ENCODE measurements at places on chromosomes 3 and 15.
A peak's percentile ranks its signal among the peaks of the same experiment; 100 is the strongest.

DNA sequence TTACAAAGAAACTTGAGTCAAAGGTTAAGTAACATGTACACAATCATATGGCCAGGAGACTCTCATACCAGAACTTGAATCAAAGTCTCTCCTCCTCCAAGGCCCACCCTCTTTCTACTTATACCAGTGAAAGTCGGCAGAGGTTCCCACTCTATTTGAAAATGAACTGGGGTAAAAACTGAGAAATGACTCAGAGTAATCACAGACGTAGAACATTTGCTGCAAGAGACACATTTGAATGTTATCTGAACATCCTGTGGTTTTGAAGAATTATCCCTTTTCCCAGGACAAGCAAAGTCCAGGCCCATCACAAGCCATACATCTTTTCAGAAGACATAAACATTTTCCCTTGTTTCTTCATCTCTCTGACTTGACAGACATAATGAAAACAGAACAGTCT lies 55.8 kb downstream of the SHOX2 start:
- DNase-seq: no peak

DNA sequence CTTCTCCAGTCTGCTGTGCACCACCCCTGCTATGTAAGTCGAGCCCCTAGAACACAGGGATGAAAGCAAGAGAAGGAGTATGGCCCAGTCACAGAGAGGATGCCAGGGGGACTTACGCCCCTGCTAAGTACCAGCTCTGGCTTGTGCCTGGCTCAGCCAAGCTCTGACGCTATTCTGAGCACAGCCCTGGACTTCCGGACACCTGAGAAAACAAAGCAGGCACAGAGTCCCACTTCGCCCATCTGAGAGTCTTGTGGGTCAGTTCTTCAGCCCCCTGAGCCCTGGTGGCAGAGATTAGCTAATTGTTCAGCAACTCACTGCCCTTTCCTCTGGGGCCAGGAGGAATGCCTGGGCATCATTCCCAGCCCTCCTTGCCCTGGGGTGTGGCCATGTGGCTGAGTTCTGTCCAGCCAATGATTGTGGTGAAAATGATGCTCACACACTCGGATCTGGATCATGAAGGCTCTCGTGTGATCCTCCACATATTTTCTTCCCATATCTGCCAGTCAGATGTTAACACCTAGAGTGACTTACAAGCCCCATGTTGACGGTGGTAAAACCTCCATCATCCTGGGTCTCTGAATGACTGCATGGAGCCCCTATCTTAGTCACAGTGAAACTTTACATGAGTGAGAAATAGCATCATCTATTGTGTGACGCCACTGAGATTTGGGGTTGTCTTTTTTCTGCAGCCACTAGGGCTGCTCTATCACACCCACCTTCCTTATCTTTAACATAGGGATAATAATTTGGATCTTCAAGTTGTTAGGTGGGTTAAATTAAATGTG lies 105.7 kb downstream of the TPRA1 start:
- DNase-seq: no peak

DNA sequence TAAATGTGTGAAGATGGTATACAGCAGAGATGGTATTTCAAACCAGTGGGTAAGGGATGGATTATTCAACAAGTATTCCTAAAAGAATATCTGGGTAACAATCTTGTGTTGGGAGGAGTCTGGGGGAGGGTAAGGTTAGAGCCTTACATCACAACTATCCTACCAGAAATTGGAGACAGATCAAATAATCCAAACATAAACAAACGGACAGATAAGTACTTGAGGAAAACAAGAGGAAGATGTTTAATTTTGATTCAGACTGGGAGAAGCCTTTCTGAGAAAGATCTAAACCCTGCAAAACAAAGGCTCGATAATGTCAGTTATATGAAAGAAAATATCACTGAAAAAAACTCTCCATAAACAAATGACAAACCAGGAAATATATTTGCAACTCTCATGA lies 77.9 kb downstream of the SLC9A9 start:
- no peak for DNase-seq

DNA sequence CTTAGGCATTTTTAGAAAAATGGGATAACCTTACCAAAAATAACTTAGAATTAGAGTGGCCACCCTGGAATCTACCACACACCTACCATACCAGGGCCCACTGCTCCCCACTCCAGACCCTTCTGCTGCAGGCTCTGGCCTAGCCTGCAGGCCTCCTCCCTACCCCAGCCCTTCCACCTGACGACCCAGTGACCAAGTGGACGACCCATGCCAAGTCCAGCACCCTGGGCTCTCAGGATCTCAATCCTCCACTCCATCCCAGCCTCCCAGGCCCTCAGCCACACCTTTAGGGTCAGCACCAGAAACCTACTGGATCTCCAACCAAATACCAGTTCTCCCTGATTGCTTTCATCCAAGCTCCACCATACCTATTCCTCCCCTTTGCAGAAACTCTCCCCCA lies 145.8 kb downstream of the TPRA1 start:
- no peak for DNase-seq

- DNase-seq: no peak
Measured at GRCh38 chr15:77507911-77508310, 87.2 kb downstream of the HMG20A start.

DNA sequence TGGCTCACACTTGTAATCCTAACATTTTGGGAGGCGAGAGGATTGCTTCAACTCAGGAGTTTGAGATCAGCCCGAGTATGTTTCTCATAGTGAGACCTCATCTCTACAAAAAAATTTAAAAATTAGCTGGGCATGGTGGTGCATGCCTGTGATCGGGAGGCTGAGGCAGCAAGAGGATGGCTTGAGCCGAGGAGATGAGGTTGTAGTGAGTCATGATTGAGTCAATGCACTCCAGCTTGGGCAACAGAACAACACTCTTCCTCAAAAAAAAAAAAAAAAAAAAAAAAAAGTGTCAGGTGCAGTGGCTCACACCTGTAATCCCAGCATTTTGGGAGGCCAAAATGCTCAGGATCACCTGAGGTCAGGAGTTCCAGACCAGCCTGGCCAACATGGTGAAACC lies 2.4 kb downstream of the RPL39L start:
- no peak for DNase-seq

- no peak for DNase-seq
Measured at GRCh38 chr3:145903472-145904013, 257.4 kb downstream of the PLOD2 start.

DNA sequence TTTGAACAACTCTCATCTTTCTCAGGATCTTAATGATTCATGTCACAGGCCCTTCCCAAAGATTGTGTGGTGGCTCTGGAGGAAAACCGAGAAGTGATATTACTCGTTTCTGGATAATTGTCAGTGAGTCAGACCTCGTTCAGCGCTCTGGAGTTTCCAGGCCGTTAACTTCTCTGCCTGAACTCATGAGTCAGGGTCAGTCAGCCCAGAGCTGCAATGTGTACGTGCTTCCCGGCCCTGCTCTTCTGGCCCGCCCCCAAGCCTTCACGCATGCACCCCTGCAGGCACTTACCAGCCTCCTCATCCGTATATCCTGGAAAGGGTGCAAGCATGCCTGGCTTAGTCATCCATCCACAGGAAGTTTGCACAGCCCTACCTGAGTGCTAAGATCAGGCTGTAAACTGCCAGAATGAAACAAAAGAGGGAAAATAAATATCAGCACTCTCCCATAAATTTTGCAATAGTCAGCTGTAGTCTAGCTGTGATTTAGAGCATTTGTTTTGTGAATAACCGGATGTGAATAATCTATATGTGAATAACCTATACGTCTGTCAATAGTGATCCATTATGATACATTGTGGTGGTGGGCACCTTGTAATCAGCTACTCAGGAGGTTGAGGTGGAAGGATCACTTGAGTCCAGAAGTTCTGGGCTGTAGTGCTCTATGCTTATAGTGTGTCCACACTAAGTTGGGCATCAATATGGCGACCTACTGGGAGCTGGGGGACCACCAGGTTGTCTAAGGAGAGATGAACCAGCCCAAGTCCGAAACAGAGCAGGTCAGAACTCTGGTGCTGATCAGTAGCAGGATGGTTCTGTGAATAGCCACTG lies 35.3 kb upstream of the SEMA4B start:
- DNase-seq: no peak

DNA sequence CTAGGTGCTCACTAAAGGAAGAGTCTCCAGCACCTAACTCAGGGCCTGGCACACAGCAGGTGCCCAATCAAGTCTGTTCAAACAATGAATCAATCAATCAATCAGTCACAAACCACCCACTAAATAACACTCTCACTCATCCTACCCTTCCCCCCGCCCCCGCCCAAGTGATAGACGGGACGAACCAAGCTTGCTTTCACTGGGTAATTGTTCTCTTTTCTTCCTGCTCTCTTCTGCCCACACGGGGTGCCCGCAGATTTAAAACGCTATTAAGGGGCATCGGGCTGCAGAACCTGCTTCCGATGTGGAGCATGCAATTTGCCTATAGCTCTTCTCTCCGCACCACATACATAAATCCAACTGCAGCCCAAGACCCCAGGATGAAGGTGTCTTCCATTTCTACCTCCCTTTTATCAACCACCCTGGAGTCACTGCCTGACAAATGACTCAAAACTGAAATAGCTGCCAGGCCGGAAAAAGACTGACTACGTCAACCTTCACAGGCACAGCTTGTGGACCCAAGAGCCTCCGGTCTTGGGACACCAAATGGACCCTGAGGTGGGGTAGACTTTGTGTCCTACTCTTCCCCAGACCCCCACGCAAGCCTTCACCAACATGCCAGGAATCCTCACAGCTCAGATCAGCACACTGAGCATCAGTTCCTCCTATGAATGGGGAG lies 1.7 kb downstream of the KLHL25 start:
- no peak for DNase-seq

DNA sequence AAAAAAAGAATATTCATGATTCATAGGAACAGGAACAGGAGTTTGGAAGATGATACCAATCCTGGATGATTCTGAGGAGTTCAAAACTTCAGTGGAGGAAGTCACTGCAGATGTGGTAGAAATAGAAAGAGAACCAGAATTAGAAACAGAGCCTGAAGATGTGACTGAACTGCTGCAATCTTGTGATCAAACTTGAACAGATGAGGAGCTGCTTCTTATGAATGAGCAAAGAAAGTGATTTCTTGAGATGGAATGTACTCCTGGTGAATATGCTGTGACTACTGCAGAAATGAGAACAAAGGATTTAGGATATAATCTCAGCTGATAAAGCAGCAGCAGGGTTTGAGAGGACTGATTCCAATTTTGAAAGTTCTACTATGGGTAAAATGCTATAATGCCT lies 72.7 kb downstream of the GSK3B start:
- no peak for DNase-seq

DNA sequence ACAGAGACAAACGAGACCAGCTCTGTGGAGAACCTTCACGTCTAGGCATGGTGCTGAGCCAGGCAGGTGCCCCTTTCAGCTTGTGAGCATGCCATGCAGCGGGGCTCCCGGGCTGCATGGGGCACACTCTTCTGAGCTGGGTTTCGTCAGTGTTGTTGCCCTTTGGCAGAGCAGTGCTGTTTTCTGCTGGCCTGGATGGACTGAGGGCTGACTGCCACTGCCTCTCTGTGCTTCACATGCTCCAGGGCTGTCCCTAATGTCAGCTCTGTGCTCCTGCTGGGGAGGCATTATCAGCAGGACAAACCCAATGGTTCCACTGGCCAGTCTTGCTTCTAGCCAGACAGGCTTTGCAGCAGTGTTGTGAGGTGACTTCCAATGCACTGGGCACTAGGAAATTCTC lies 9.5 kb downstream of the GASK1A start:
- DNase-seq: no peak

- no peak for DNase-seq
Measured at GRCh38 chr15:67048281-67049279, 16.8 kb upstream of the SMAD3 start.

DNA sequence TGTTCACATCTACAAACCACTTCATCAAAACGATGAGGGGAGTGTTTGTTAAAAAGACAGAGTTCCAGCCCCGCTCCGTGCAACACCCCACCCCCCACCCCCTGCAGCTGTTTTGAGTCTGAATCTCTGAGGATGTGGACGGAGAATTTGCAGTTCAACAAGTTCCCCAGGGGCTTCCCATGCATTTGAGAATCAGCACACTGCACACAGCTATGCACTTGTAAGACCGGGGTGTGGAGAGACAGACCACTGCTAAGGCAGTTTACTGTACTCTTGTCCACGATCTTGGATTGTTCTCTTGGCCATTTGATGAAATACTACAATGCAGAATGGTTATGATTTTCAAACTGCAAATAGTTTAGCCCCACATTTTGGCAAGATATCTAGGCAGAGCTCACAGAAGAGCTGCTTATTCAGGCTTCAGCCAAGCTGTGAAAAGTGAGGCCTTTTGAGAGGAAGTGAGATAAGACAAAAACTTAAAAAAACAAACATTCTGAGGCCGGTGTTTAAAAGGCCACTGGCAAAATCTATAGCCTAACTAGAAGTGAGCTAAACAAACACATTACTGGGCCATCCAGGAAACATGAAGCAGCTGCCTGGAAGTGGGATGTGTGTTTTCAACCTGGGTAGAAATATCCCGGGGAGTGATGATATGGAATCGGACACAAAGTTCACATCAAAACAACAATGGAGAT lies 308.2 kb upstream of the ADAMTS9 start:
- no peak for DNase-seq

- DNase-seq: no peak
Measured at GRCh38 chr15:67781061-67781460, 44.2 kb upstream of the SKOR1 start.

- DNase-seq: no peak
Measured at GRCh38 chr15:88981244-88982215, 68.4 kb upstream of the MFGE8 start.

DNA sequence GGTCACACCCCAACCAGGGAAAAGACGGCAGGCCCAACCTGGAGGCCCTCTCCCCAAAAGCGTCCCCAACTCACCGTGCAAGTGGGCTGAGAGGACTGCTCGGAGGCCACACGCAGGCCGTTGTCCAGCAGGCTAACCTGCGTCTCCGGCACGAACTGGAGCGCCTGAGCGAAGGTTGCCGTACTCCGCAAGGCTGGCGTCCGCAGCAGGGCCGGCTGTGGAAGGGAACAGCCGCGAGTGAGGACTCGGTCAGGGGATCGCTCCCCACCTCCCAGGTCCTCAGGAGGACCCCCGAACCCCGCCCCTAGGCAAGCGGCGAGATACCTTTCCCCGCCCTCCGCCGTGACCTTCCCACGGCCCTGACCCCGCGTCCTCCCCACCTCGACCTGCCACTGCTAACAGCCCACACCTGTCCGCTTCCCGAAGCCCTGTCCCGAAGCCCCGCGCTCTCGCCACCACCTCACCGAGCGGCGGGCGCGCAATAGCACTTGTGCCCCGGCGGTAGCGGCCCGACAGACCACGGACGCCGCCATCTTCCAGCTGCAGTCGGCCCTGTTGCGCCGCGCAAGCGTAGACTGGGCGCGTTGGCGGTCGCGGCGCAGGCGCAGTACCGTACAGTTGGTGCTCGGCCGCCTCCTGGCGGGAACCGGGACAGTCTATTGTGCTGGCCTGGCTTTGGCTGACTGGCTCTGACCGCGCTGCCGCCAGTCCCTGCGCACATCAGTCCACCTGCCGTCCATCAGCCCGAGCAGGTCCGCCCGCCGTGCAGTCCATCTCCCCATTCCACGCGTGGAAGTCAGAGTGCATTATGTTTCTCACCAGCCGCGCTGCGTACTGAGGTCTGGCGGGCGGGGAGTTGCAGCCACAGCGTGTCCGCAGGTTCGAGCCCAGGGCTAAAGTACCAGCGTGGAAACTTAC lies at the start of gene UQCRC1:
UQCRC1 (minus strand) TSS at position 559 of the 918 bp plus-strand sequence; CDS start at position 533, 26 bp downstream.
- DNase-seq: peak; percentile 88

- no peak for DNase-seq
Measured at GRCh38 chr3:127389420-127389819, 101.6 kb upstream of the PRR20G start.

GRCh38 chr3:157300094-157300493 lies 136.6 kb upstream of the PTX3 start:
- no peak for DNase-seq

- DNase-seq: no peak
Measured at GRCh38 chr3:3560591-3561311, 238.5 kb upstream of the LRRN1 start.

- DNase-seq: no peak
Measured at GRCh38 chr3:187361835-187362234, 6.3 kb upstream of the RTP4 start.
